ENCODE measurements at places on chromosomes 16 and 17.

DNA sequence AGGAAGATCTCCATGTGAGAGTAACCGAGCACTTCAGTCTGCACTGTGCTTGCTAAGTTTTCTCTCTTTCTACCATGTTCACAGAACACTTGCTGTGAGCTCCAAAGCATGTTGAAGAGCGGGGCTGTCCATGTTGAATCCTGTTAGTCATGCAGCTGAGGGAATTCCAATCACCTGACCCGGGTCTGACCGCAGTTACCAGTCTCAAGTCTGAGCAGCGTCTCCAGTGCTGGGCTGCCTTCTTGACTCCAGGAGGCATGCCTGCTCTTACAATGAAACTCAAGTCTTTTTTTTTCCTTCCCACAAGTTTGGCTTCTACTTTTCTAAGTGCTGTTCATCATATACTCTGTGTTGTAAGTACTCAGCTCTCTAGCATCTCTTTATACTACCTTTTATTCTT lies 44.3 kb downstream of the HOXB1 start:
- no peak for DNase-seq

GRCh38 chr17:57929386-57929785 lies 25.8 kb downstream of the CUEDC1 start:
- DNase-seq: no peak

DNA sequence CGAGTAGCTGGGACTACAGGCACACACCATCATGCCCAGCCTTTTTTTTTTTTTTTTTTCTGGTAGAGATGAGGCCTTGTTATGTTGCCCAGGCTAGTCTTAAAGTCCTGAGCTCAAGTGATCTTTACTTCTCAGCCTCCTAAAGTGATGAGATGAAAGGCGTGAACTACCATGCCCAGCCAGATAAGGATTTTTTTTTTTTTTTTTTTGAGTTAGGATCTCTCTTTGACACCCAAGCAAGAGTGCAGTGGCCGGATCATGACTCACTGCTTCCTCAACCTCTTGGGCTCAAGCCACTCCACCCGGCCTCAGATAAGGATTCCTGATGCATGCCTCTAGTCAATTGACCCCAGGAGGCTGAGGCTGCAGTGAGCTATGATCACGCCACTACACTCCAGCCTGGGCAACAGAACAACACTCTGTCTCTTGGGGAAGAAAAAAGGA lies 11.2 kb upstream of the PLEKHG4 start:
- DNase-seq: no peak

DNA sequence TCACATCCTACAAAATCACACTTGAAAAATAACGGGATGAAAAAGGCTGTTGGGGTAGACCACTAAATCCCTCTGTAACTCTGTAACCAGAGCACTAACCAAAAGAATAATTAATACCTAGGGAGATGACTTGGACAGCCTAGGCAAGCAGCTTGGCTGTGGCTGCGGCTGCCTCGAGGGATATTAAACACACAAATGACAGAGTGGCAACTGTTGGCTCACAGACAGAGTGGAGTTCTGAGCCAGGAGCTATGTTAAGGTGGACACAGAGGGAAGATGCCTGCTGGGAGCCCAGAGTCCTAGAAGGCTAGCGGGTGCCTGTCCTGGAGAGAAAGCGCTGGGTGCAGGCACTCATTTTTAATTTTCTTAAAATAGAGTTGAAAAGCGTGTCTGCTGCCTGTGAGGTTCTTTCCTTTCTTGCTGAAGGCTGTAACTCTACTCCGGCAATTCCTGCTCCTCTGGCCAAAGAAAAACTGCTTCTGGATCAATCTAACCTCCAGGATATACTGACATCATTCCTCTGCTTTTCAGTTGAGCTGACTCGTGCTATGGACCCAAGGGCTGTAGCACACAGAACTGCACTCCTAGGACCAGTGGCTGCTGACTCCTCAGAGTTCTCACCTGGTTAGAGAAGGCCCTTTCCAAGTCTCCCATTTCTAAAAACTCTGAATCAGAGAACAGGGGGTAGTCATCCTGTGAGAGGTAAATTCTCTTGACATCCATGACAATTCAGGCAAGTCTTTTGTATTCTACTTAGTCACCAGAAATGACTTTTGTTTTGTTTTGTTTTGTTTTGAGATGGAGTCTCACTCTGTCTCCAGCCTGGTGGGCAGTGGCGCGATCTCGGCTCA lies 147.9 kb downstream of the STX8 start:
- DNase-seq: no peak

GRCh38 chr16:569445-570254 lies at the start of gene PIGQ:
PIGQ (plus strand) TSS chr16:569968; CDS start chr16:574075, 4,107 bp downstream.
- DNase-seq: no peak

GRCh38 chr17:28485049-28485448 lies 11.6 kb downstream of the SLC13A2 start:
- no peak for DNase-seq

DNA sequence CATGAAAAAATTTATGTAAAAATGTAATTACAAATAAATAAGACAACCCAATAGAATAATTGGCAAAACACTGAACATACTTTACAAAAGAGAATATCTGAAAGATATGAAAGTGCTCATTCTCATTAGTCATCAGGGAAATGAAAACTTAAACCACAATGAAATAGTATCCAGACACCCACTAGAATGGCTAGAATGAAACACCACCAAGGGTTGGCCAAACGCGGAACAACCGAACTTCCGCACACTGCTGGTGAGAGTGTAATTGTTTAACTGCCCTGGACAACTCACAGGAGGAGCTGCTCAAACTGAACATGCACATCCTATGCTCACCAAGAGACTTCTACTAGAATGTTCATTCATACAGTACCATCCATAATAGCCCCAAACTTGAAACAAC lies 5.8 kb upstream of the ZDHHC7 start:
- no peak for DNase-seq

DNA sequence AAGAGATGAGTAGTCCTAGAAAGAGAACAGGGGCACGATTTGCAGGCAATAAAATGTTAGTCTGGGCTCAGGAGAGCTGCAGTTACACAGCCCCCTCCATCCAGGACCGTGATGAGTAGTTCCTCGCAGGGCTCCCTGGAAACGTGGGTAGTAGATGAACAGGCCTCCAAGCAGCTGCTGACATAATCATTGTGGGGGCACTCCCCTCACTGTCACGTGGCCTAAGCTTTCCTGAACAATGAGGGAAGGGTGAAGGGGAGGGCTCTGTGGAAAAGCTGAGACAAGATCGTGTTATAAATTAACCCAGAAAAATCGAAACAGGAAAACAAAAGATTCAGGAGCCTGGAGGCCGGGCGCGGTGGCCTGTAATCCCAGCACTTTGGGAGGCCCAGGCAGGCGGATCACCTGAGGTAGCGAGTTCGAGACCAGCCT lies 1.3 kb upstream of the PER1 start:
- no peak for DNase-seq

DNA sequence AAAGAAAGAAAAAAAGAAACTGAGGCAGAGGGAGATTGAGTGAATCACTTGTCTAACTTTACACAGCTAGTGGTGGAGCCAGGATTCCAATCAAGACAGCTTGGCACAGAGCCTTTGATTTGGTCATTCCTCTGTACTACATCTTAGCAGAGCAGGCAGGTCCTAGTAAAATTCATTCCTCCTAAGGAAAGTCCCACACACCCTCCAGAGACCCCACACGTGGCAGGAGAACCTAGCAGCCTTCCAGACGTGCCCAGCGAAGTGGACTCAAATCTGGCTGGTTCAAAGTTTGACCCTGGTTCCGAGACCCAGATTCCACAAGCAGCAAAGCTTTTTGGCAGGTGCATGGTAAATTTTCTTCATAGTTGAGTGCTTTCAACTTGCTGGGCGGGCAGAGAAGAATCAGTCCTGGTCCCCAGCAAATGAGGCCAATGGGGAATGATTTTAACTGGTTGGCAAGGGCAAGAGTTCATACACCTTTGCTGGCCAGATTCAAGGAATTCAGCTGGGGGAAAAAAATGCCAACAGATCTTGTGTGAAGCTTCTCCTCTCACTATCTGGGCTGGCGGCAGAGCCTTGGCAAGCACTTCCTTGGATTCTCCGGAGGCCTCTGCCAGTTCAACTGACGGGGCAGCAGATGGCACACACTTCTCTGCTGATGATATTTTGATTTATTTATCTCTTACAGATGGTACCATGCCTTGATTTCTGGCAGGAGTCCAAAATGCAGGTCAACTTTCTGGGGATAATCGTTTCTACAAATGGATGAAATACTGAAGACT lies 82.4 kb downstream of the GSG1L start:
- no peak for DNase-seq

DNA sequence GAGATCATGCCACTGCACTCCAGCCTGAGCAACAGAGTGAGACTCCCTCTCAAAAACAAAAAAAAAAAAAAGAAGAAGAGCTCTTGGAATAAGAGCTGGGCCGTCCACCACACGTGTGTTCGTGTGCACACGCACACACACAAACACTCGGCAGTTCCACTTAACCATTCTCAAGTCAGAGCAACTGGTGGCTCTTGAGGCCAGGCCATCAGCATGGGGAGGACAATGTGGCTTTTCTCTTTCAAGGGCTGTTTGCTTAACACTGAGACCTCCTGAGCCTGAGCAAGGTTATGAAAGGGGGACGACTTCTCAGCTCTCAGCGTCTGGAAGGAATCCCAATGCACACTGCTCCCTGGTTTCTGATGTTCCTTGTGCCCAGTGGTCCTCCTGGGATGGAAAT lies 444.9 kb downstream of the SOX9 start:
- no peak for DNase-seq

DNA sequence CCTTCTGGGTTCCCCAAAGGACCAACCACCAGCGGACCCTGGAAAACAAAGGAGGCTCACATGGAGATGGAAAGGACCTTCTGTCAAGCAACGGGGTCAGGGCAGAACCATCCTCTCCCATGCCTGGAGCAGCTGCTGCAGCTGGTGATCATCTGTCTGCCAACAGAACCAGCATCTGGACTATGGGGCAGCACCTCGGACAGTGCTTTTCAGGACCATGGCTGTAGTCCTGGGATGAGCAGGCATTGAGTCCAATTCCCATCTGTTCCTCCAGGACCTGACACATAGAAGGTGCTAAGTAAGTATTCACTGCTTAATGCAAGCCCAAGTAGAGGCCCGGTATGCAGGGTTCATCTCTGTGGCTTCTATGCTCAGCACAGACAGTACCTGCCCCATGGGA lies 304.7 kb downstream of the XYLT1 start:
- DNase-seq: no peak

GRCh38 chr17:13030459-13031300 lies 12.9 kb upstream of the ELAC2 start:
- no peak for DNase-seq

DNA sequence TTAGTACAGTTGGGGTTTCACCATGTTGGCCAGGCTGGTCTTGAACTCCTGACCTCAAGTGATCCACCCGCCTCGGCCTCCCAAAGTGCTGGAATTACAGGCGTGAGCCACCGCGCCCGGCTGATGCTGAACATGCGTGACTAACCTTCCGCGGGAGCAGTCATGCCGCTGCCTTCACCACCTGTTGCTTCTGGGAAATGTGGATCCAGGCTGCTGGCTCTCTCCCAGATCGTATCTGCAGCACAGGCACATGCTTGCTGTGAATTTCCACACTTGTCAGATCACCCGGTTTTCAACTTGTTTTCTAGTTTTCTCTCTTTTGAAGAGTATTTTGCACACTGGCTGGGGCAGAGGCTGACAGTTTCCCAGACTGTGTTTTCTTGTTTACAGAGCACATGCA lies 97.9 kb downstream of the ADCY9 start:
- no peak for DNase-seq

- DNase-seq: no peak
Measured at GRCh38 chr16:50834701-50835100, 92.8 kb downstream of the CYLD start.

- DNase-seq: no peak
Measured at GRCh38 chr17:61168506-61168905, 231.1 kb upstream of the TBX2 start.

- peak; percentile 48 for DNase-seq
Measured at GRCh38 chr16:68257251-68257905, 6.9 kb upstream of the SLC7A6 start.

GRCh38 chr17:71022758-71023157 lies 853.4 kb downstream of the KCNJ2 start:
- DNase-seq: no peak

- no peak for DNase-seq
Measured at GRCh38 chr17:29566473-29567303, at the start of gene ABHD15. ABHD15 (minus strand) TSS chr17:29567037; CDS start chr17:29566966, 71 bp downstream.

Measured in NCI-H2107 (cell line).